ENCODE measurements at places on chromosomes 7 and 10. TPM values are rescaled to one million over a fixed set of nuclear protein-coding genes. Genes with fewer than 3 reads are reported as not detected.
A peak's percentile ranks its signal among the peaks of the same experiment; 100 is the strongest.

DNA sequence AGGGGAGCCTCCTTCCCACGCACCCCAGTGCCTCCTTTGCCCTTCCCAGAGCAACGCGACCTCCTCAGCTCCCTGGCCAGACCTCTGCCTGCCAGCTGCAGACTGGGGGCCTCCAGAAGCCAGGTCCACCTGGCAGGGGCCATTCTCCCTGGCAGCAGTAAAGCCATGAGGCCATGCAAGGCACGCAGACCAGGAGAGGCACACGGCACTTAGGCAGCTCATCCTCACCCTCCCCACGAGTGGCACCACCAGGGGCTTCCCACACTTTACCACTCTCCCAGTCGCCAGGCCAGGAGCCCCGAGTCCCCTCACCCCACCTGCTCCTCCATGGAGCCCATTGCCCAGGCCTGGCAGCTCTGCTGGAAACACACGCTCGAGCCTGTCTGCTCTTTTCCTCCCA lies 85.4 kb downstream of the PROSER2 start:
- no peak overlapping the region for H3K4me3 ChIP-seq
- no peak for DNase-seq
- no peak overlapping the region for H3K27ac ChIP-seq
- peaks cover 10% of the 10 kb centered on the region for H3K4me1 ChIP-seq
- H3K36me3 ChIP-seq, result no peaks in the 10 kb centered on the region

DNA sequence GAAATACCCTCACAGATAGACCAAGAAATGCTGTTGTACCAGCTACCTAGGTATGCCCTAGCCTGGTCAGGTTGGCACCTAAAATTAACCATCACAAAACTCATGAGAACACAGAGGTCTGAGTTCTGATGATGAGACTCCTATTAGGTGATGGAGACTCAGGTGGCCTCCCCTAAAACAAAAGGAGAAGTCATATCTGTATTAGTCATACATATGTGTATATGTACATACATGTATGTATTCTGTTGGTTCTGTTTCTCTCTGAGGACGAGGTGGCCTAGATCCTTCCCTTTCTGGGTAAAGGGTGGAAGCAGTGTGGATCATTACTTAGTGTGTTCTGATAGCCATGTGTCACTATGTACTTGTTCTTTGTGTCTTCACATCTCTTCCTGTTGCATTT lies 207.2 kb upstream of the PRSS1 start:
- no peak overlapping the region for H3K27ac ChIP-seq
- H3K4me1 ChIP-seq, result no peaks in the 10 kb centered on the region
- DNase-seq, result no peak
- H3K4me3 ChIP-seq, result no peak overlapping the region

DNA sequence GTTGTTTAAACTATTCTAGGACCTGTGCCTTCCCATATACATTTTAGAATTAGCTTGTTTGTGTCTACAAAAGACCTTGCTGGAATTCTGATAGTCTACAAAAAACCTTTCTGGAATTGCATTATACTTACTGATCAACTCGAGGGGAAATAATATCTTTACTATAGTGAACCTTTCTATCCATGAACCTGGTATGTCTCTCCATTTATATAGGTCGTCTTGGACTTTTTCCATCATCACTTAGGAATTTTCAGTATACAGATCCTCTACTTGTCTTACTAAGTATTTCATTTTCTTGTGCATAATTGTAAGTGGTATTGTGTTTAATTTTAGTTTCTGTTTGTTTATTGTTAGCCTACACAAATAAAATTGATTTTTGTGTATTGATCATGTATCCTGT lies 101.1 kb downstream of the WDFY4 start:
- H3K27me3 ChIP-seq, result peaks cover 50% of the 10 kb centered on the region
- H3K4me1 ChIP-seq, result no peaks in the 10 kb centered on the region
- no peak overlapping the region for H3K27ac ChIP-seq
- no peaks in the 10 kb centered on the region for H3K36me3 ChIP-seq
- DNase-seq, result no peak
- no peak overlapping the region for H3K4me3 ChIP-seq

DNA sequence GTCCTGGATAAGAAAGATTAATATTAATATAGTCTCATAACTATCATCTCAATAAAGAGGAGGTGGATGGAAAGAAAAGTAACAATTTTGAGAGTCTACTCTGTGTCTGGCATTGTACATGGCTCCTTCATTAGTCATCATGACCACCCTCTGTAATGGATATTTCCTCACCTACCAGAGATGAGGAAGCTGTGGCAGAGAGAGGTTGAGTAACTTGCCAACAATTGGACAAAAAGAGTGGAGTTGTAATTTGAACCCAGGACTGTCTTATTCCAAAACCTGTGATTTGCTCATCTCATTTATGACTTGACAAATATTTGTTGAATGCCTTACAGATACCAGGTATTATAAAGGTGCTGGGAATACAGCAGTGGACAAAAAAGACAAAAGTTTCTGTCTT lies 2.1 kb upstream of the IDE start:
- H3K27ac ChIP-seq, result no peak overlapping the region
- H3K4me1 ChIP-seq, result peaks cover 26% of the 10 kb centered on the region
- H3K27me3 ChIP-seq, result no peaks in the 10 kb centered on the region
- H3K4me3 ChIP-seq, result no peak overlapping the region
- DNase-seq, result no peak
- no peaks in the 10 kb centered on the region for H3K36me3 ChIP-seq

GRCh38 chr10:76244061-76244686 lies 812.8 kb downstream of the LRMDA start:
- no peak overlapping the region for H3K27ac ChIP-seq
- peaks cover 11% of the 10 kb centered on the region for H3K27me3 ChIP-seq
- DNase-seq, result no peak

DNA sequence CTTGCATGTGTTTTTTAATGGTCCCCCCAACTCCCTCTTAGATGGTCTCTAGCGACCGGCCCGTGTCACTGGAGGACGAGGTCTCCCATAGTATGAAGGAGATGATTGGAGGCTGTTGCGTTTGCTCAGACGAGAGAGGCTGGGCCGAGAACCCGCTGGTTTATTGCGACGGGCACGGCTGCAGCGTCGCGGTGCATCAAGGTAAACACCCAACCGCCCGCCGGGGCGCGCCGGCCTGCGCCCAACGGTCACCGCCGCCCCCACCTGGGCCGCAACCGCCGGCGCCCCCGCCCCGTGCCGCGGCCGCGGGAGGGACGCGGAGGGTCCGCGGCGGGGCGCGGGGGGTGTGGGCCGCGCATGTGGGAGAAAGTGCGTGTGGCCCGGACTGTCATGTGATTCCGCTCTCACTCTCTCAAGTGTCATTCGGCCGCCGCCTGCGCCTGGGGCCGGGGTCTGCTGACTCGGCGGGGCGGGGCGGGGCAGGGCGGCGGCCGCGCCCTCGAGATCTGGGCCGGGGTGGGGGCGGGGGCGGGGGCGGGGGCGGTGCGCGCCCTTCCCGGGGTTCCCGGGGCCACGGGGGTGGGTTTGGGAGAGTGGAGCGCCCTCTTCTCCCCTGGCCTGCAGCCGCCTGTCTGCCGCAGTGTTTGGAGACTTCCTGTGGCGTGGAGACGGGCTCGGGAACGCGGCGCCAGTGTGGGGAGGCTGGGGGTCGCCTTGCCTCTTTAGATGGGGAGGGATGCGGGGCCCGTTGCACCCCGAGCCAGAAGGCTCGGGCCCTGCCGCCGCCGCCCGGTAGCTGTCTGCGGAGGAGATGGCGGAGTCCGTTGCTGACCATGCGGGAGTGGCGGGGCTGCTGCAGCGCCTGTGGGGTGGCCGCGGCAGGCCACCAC lies 817 bp downstream of the MLLT10 start:
- H3K27me3 ChIP-seq, result no peaks in the 10 kb centered on the region
- peak overlapping the region; percentile 80 for H3K4me3 ChIP-seq
- peak; percentile 69 for DNase-seq
- peak overlapping the region; percentile 88 for H3K27ac ChIP-seq
- H3K36me3 ChIP-seq, result peaks cover 10% of the 10 kb centered on the region

DNA sequence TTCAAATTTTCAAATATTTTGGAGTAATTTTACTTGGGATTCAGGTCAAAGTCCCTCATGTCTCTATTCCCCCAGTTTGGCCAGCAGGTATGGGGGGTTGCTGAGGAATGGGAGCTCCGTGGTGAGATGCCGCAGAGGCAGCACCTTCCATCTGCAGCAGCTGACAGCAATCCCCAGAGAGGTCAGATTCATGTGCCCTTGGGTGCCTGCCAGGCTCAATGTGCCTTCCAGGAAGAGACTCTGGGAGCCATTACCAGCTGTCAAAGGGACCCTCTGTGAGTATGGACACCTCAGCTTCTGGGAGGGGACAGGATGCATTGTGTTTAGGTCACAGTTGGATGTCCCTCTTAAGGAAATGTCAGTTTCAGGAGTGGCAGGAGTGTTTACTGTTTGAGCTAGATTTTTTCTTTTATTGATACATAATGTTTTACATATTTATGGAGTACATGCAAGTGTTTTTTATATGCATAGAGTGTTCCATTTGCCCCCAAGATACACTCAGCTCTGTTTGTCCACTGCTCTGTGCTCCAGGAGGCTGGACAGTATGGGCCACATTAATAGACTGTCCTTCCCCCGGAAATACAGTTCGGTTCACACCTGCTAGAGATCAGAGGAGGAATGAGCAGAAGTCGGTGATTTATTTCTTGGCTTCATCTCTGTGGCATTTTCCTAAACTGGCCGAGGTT lies 75.3 kb upstream of the GRB10 start:
- no peaks in the 10 kb centered on the region for H3K36me3 ChIP-seq
- DNase-seq, result no peak
- no peak overlapping the region for H3K27ac ChIP-seq
- no peaks in the 10 kb centered on the region for H3K27me3 ChIP-seq
- no peaks in the 10 kb centered on the region for H3K4me1 ChIP-seq
- no peak overlapping the region for H3K4me3 ChIP-seq

DNA sequence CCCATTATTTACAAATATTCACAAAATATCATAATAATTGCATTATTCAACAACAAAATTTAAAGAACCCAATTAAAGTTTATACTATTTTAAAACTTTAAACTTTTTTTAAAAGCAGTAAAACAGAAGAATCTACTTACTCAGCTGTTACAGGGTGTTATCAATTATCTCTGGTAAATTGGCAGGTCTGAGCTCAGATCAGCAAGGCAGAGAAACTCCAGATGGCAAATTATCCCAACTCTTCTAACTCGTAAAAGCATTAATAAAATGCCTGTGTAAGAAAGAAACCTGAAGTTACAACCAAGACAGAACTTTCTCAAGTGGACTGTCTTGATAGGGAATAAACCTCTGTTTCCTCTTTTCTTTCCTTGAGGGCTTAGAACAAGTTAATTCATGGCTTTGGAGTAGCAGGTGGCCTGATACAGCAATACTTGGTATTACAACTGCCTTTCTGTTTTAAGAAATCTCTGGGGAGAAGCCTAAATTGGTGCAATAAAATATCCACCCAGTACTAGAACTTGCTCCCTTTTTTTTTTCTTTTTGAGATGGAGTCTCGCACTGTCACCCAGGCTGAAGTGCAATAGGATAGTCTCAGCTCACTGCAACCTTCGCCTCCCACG lies 275.3 kb upstream of the MKLN1 start:
- H3K4me3 ChIP-seq, result no peak overlapping the region
- no peaks in the 10 kb centered on the region for H3K4me1 ChIP-seq
- DNase-seq, result no peak
- H3K27me3 ChIP-seq, result no peaks in the 10 kb centered on the region
- H3K27ac ChIP-seq, result no peak overlapping the region

GRCh38 chr7:11570205-11570604 lies 261.8 kb downstream of the THSD7A start:
- no peak overlapping the region for H3K4me3 ChIP-seq
- H3K36me3 ChIP-seq, result peaks cover 1% of the 10 kb centered on the region
- H3K4me1 ChIP-seq, result no peaks in the 10 kb centered on the region
- H3K27ac ChIP-seq, result no peak overlapping the region
- DNase-seq, result no peak

- peaks cover 33% of the 10 kb centered on the region for H3K4me1 ChIP-seq
- peak overlapping the region; percentile 70 for H3K27ac ChIP-seq
- no peak overlapping the region for H3K4me3 ChIP-seq
- H3K27me3 ChIP-seq, result no peaks in the 10 kb centered on the region
Measured at GRCh38 chr10:85542152-85542551, 824.4 kb downstream of the GRID1 start.

DNA sequence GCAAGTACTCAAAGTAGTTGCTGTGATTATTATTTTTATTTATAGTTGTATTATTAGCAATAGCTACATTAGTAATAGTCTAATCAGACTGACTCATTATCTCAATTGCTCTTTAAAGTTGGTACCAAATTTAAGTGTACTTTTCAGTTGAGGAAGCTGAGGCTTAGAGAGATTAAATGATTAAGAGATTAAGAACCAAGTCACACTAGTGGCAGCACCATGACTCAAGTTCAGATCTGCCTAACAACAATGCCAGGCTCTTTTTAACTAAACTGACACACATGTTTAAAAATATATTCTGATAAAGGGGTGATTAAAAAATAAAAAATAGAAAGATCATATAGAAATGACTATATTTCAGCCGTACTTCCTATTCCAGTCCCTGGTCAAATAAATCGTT lies 42.0 kb downstream of the FZD1 start:
- no peak overlapping the region for H3K27ac ChIP-seq
- H3K4me3 ChIP-seq, result no peak overlapping the region
- no peaks in the 10 kb centered on the region for H3K27me3 ChIP-seq
- no peak for DNase-seq
- peaks cover 7% of the 10 kb centered on the region for H3K4me1 ChIP-seq

GRCh38 chr7:52708846-52709245 lies 326.6 kb upstream of the POM121L12 start:
- no peak overlapping the region for H3K4me3 ChIP-seq
- peaks cover under 1% of the 10 kb centered on the region for H3K4me1 ChIP-seq
- no peak for DNase-seq
- H3K36me3 ChIP-seq, result peaks cover 10% of the 10 kb centered on the region

DNA sequence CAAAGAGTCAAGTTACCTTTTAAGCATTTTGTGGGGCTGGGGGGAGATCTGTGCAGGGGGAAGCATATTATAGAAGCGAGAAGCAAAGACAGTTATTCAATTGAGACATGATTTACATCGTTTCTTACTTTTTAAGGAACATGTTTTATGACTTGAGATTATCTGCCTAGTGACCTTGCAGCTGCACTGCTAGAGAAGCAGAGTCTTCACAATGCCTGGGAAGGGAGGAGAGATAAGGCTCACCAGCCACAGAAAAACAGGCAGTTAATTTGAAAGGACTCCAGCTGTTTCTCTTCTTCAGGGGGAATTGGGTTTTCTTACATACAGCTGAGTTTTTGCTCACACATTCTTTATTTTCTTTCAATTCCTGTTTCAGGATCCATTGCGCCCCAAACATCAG lies 31.0 kb downstream of the PHYH start:
- H3K4me1 ChIP-seq, result peaks cover 6% of the 10 kb centered on the region
- no peak for DNase-seq
- H3K27me3 ChIP-seq, result peaks cover 1% of the 10 kb centered on the region
- peak overlapping the region; percentile 2 for H3K27ac ChIP-seq

Gene OR2A42
- 0.50 TPM for total RNA-seq

Gene HMX2
- not detected for total RNA-seq

Gene BCCIP
- 58.0 TPM for total RNA-seq

Gene JCAD
- total RNA-seq, result 20.4 TPM

Gene COL28A1
- 1.8 TPM for total RNA-seq

Gene SAP25
- 13.5 TPM for total RNA-seq

Gene SOSTDC1
- 13.6 TPM for total RNA-seq

Gene MET
- total RNA-seq, result 22.8 TPM

Gene LEP
- total RNA-seq, result not detected

Gene PNLIPRP1
- total RNA-seq, result not detected

Gene NRG3
- 0.57 TPM for total RNA-seq

Measured in mesothelial cell of epicardium (in vitro differentiated cells).